ENCODE measurements at places on chromosomes 6 and 20.
A peak's percentile ranks its signal among the peaks of the same experiment; 100 is the strongest.

- no peak for DNase-seq
Observed at GRCh38 chr6:164924674-164925073, 384.7 kb downstream of the C6orf118 start.

- no peak for DNase-seq
Observed at GRCh38 chr6:1855890-1856289, 246.2 kb downstream of the FOXC1 start.

DNA sequence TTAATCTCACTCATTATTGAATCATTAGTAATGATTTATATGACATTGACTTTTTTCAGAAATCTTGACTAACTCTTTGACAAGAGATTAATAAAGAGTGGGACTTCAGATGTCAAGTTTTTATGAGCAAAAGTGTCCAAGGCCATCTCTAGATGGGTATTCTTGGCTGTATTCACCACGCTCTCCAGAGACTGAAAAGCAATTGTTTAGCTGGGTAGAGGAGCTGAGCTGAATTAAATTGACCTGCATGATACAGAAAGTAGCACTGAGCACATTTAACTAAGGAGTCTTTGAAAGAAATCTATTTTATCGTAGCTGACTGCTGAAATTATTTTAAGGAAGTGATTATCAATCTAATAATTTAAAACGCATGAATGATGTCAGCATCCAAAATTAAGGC, 89.4 kb downstream of the LINC00237 start:
- no peak for DNase-seq

GRCh38 chr6:57294862-57295445, 22.5 kb upstream of the PRIM2 start:
- DNase-seq = no peak

- DNase-seq = peak; percentile 68
Observed at GRCh38 chr6:19417713-19418112, 419.5 kb upstream of the ID4 start.

GRCh38 chr6:22318404-22318803, 21.6 kb upstream of the PRL start:
- DNase-seq = no peak

DNA sequence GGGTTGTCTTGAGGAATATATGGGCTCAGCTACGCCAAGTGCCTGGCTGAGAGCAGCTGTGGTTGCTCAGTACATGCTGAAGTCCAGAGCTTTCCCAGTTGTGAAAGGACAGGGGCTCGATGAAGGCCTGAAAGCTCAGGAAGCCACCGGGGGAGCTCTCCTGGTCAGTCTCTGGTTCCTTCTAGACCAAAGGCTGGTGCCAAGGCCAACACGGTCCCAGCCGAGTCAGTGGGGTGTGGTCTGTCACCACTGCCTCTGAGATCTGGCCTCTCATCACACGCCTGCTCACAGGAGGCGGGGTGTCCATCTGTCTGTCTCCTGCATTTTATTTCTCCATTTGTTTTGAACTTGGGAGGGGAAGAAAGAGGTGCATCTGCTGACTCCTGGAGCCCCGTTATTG, 4.9 kb upstream of the FAM83C start:
- no peak for DNase-seq

DNA sequence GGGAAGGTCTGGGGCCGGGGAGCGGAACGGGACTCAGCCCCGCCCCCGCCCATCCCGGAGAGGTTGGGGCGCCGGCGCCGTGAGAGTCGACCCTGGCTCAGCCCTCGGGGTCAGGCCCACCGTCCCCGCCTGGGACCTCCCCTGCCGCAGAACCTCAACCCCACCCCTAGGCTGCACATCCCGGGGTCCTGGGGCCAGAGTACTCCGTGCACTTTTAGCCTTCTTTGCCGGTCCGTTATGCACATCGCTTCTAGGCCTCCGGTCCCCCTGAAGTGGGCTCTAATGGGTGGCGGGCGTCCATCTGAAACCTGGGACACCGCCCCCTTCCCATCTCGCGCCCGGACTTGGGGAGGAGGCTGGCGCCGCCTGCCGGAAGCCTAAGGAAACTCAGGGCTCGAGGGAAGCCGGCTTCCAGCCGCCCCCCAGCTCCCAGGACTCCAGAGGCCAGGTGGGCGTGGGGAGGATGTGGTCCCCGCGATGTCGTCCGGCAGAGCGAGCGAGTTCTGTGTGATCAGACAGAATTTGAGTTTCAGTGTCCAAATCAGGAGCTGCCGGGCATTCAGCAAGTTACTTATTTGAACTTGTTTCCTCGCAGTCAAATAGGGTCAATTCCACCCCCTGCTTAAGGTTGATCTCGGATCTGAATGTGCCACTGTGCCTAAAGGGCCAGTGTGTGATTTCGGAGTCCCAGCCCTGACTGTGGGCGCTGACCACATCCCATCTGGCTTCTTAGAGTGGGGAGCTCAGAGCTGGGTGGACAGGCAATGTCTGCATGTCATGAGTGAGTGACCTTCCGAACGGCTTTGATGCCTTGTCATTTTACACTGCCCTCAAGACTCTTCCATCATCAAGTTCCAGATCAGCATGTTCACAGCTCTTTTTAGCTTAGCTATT, 47.6 kb downstream of the CPXM1 start:
- no peak for DNase-seq

GRCh38 chr6:131717836-131718542, 7.2 kb upstream of the CTAGE9 start:
- DNase-seq = no peak

DNA sequence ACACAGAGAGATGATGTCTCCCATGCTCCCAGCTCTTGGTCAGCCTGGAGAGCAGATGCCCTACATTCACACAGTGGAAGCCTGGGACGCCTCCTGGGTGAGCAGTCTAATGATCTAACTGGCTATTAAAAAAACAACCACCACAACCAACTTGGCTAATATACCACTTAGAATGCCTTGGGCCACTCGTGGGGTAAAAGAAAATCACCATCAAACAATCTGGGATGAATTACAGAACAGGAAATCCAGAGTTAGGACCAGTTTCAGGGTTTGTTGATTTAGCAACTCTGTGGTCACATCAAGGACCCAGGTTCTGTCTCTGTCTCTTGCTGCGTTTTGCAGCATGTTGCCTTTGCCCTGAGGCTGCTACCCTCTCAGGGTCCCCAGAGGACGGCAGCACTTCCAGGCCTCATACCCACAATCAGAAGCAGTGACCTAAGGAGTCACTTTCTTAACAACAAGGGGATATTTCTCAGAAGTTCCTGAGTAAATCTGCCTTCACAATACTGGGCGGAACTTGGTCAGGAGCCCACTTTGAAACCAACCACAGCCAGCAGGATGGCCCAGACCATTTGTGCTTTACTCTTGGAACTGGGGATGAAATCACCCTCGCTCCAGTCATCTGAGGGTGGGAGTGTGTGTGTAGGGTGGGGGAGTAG, 118.7 kb downstream of the CLIC5 start:
- DNase-seq = no peak

- no peak for DNase-seq
Observed at GRCh38 chr6:150266963-150267685, 101.7 kb upstream of the IYD start.

- no peak for DNase-seq
Observed at GRCh38 chr6:32188381-32189068, 1.5 kb downstream of the PBX2 start.

- DNase-seq = no peak
Observed at GRCh38 chr6:161080263-161080970, 88.8 kb downstream of the MAP3K4 start.

DNA sequence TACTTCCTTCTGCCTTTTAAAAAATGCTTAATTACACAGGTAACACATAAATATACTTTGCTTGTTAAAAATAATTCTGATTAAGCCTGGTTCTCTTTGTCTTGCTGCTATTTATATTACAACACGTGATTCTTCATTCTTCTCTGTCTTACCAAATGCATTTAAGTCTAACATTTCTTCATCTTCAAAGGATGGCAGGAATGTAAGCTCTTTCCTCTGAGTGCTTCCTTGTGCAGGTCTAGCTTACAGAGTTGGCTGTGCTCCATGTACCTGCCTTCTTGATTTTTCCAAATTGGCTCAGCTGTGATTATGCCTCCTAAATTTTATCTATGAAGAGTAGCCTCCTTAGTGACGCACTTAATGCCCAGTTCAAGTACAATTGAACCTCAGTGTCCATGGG, 44.4 kb downstream of the RNF144B start:
- DNase-seq = peak; percentile 6

DNA sequence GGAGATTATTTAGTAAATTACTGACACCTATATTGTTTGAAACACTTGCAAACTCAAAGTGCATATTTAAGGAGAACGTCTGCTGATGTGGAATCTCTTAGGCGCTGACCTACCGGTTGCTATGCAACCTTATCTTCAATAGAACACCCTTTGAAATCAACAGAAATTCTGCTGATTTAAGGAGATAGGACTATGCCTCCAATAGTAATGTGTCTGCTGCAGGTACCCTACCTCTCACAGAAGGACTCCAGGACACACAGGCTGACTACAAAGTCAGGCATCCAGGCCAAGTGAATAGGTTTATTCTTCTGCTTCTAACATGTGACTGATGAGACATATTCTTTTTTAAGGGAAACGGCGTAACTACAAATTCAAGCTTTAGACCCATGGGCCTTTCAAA, 311.7 kb downstream of the CBLN4 start:
- DNase-seq = no peak

- DNase-seq = no peak
Observed at GRCh38 chr6:83117802-83118201, 50.3 kb downstream of the DOP1A start.

DNA sequence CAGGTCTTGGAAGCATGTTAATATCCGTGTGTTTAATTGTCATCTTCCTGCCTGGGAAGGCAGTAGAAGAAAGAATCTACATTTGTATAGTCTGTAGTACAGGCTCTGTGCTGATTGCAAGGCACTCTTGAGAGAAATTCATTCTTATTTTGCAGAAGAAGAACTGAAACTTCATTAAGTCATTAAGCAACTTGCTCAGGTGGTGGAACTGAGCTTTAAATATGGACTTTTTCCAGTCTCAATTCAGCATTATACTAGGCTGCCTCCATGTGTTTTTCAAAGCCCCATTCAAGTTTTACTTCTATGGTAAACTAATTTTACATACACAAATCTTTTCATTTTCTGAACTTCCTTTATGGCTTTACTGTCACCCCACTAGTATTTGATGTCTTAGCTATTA, 18.7 kb downstream of the ZNF451 start:
- DNase-seq = no peak

DNA sequence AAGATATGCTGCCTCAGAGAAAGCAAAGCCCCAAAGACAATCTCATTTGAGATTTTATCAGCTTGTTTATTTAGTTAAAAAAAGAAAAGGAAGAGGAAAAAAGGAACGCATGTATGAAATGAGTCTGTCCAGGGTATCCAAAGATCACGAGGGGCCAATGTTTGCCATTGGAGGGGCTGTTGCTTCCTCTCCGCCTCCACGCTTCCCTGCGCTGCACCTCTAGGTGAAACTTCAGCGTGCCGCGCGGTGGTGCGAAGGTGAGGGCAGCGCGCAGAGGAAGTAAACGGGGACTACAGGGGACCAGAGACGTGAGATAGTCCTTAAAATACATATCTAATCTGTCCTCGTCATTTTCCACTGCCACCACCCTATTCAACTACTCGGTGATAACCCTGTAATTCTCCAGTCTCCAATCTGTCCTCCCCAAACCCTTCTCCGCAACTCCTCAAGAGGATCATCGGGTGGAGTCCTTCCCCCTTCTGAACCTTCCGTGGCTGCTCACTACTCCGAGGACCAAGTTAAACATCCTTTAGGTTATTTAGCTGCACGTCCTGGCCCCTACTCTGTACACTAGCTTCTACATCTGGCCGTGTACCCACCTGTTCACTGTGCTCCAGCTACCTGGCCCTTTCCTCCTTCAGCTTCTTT, 1.1 kb upstream of the DCBLD1 start:
- DNase-seq = no peak

- no peak for DNase-seq
Observed at GRCh38 chr20:25720285-25720684, 23.6 kb upstream of the ZNF337 start.

- no peak for DNase-seq
Observed at GRCh38 chr6:116922853-116923548, 46.0 kb downstream of the RFX6 start.

DNA sequence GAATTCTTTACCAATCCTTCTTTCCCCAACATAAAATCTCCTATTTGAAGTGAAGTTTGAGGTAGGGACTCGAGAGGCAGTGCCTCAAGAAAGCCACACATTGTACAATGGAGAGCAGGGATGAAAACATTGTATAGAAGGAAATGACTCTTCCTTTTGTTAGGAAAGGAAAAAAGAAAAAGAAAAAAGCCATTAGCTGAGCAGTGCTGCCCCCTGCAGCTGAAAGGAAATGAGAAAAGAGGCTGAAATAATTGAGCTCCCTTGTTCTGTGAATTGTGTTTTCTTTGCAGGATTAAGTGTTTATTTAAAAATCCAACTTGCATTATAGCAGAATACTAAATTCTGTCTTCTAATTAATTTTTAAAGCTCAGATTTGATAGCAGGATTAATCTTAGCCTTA, 162.9 kb upstream of the SASH1 start:
- peak; percentile 21 for DNase-seq

DNA sequence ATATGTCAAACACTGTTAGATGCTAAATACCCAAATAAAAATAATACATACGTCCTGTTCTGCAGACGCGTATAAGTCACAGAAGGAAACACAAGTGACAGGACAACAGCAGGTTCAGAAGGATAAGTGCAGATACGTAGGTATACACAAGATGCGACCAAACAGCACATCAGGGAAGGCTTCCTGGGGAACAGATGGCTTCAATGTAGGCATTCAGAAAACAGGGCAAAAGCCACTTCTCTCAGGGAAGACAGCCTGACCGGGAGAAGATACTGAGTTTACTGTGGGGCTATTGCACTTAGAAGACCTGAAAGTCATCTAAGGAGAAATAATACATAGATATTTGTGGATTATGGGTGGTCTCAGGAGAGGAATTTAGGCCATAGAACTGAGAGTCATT, 1.9 kb downstream of the HLA-DPA1 start:
- DNase-seq = no peak
